ENCODE measurements at places on chromosomes 7 and 10.

GRCh38 chr7:157488966-157489365 is 152.2 kb downstream of the DNAJB6 start:
- DNase-seq, result no peak

DNA sequence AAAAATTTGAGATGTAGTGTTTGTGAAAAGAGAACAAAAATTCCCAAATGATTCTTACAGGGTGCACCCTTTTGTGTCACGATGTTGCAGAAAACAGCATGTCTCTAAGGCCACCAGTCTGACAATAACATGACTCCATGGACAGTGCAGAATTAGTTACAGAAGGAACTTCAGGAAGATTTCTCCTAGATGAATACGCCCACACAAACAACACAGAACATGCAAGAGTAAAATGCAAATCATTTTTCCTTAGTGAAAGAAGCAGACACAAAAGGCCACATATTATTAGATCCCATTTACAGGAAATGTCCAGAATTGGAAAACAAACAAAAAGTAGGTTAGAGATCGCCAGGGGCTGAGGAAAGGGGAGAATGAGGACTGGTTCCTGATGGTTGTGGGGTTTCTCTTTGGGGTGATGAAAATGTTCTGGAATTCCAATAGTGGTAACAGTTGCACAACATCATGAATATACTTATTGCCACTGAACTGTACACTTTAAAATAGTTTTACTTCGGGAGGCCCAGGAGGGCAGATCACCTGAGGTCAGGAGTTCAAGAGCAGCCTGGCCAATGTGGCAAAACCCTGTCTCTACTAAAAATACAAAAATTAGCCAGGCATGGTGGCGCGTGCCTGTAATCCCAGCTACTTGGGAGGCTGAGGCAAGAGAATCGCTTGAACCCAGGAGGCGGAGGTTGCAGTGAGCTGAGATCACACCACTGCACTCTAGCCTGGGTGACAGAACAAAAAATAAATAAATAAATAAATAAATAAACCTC is 10.2 kb downstream of the ZC3HAV1 start:
- no peak for DNase-seq

DNA sequence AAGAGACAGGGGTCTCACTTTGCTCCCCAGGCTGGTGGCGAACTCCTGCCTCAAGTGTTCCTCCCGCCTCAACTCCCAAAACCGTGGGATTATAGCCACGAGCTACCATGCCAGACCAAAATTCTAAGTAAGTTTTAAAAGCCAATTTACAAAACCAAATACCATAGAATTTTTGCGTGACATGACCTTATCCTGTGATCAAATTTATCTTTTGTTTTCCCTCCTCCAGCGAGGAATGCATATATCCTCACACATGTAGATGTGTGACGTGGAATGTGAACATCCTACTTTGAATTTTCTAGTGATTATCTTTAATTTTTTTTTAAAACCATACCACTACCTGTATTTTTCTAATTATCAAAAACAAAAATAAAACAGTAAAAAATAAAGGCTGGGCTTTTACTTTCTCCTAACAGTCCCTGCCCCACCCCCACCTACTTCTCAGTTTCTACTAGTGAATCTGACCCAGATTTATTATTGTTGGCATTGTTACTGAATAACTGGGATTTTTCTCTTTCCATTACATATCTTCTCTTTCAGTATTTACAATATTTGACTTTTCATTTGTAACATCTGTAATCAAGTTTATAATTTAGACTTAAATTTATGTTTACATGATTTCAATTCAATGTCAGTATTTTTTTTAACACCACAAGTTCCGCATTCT is 26.0 kb downstream of the CYTH3 start:
- no peak for DNase-seq

GRCh38 chr7:108094933-108095710 is 35.0 kb downstream of the LAMB4 start:
- peak; percentile 14 for DNase-seq

- peak; percentile 29 for DNase-seq
Measured at GRCh38 chr10:68301790-68302502, 29.9 kb upstream of the HNRNPH3 start.

DNA sequence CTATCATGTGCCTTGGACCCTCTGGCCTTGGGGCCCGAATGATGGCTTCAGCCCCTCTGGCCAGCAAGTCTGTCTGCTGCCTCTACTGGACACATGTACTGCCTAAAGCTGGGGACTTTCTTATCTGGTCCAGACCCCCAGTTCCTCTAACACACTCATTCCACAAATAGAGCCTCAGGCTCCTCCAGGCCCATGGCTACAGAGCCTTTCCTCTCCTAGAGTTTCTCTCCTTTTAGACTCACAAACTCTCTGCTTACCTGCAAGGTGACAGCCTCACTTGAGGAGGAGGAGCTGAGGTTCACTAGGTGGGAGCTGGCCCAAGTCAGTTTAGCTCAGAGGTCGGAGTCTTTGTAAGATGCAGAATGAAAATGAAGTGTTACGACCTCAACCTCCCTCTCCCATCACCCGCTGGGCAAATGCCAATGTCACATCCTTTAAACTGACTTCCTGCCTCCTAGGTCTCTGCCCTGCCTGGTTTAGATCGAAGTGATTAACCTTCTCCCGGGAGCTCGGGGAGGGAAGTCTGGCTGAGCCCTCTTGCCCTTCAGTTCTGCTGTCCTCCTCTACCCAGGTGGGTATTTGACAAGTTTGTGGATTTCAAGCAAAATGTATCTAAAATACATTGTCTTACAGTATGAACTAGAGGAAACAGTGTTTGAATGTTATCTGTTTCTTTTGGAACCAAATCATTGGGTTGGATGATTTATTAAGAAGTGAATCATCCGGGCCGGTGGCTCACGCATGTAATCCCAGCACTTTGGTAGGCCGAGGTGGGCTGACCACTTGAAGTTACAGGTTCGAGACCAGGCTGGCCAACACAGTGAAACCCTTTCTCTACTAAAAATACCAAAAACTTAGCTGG is 71.9 kb upstream of the TNS3 start:
- no peak for DNase-seq

DNA sequence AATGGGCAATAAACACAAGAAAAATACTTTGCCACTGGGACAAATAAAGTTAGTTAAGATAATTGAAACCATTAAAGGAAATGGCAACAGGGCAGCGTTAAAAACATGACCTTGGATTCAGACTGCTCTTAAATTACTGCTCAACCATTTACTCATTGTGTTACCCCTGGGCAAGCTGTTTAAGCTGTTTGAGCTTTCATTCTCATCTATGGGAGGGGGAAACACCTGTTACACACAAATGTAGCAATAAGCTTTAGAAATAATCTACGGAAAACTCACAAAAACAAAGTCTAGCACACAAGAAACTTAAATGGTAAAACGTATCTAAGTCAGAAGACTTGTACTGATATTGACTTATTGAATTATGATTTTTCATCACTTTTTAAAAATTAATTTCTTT is 137.1 kb downstream of the KMT2E start:
- peak; percentile 12 for DNase-seq

DNA sequence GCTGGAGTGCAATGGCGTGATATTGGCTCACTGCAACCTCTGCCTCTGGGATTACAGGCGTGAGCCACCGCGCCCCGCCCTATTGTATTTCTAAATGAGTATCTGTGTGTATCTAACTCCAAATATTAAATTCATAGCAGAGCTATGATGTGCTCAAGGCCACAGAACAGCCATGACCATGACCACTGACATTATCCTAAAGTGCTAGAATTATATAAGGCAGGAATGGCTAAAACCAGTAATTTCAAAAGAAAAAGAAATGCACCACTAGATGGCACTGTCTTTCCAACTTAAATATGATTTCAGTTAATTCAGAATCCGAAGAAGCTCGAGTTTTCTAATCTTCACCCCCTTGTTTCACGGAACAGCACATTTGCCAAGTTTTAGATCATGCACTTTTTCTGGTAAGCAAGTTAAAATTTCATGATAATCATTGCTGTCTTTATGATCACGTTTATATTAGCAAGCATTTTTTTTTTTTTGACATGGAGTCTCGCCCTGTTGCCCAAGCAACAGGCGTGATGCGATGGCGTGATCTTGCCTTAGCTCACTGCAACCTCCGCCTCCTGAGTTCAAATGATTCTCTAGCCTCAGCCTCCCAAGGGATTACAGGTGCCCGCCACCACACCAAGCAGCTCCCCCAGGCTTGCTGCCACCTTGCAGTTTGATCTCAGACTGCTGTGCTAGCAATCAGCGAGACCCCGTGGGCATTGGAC is 65.3 kb downstream of the OR13A1 start:
- DNase-seq, result peak; percentile 52

GRCh38 chr10:45454859-45455258 is 80.8 kb downstream of the ALOX5 start:
- DNase-seq, result no peak

DNA sequence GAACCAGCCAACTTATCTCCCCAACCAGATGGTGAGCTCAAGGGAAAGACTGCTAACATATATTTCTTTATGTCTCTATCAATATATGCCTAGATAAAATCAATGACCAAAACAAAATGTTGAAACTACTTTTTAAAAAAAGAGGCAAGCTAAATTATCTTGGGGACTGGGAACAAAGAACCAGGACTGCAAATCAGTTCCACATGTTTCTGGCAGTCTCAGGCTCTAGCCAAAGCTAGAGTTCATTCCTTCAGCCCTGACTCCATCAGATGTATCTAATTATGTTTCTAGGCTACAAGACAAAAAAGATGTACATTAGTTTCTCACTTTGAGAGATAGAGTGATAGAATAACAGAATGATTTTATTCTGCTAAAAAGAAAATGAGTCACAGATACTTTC is 1290.3 kb upstream of the SORCS1 start:
- no peak for DNase-seq

GRCh38 chr7:105315357-105315756 is 73.4 kb downstream of the SRPK2 start:
- DNase-seq, result no peak

GRCh38 chr10:19654576-19654975 is 161.7 kb upstream of the PLXDC2 start:
- DNase-seq, result no peak

- no peak for DNase-seq
Measured at GRCh38 chr10:46329690-46330016, 42.9 kb downstream of the ANTXRL start.

DNA sequence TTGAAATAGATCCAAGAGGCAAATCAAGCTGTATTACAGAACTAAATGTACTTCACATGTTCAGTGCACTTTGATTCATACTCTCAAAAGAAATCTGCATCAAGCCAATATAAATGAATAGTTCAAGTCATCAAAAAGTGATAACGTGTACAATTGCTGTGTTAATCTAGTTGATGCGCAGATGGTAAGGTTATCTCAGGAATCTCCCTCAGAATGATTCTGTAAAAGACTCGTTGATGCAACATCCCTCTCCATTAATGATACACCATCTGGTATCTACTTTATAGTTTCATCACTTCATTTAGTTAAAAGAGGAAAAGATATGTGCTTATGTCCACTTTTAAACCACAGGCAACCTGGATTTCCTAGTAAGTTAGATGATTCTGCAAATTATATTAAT is 200.6 kb downstream of the CHCHD3 start:
- DNase-seq, result no peak

- no peak for DNase-seq
Measured at GRCh38 chr10:48883701-48884100, 55.9 kb downstream of the LRRC18 start.

GRCh38 chr10:70142555-70142954 is 3.9 kb downstream of the TYSND1 start:
- DNase-seq, result no peak

GRCh38 chr7:15801041-15801440 is 114.6 kb upstream of the MEOX2 start:
- DNase-seq, result no peak

DNA sequence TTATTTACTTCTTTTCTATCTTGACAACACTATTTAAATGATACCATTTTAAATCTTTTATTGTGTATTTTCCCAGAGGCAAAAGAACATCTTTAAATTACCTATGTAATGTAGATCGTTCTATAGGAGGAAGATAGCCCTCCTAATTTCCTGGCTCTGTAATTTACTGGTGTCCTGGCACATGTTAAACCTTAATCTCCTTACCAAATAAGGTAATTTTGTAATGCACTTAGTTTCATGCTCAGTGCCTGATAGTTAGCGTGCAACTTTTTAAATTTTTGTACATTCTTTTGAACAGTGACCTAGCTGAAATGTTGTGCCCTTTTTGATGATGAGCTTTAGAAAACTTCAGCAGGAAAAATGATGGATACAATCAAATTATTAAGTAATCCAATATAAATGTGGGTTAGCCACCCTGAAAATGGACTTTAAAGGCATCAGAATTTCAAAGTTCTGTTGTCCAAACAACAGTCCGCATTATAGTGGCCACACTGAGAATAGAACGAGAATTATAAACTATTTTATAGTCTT is 81.4 kb downstream of the ABCB5 start:
- DNase-seq, result no peak

GRCh38 chr10:120850911-120851865 is at the start of gene WDR11:
TSS of gene WDR11 (plus strand) at chr10:120851362. CDS start at chr10:120851421, 59 bp downstream.
- peak; percentile 95 for DNase-seq

DNA sequence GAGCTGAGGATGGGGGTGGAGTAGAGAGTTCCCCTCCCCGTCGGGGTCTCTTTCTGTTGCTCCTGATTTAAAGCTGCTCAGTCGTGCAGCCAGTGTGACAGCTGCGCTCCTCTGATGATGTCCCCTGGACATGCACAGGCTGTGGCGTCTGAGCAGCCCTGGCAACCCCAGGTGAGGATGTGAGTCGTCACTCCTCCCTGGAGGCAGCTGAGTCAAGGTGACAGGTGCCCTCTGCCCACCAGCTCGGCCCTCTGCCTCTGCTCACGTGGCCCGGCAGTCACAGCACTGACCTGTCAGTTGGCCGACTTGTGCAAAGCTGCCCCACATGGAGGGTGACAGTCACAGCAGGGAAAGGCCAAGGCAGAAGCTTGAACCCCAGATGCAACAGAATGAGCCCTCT is 33.9 kb downstream of the ANXA8 start:
- peak; percentile 14 for DNase-seq

GRCh38 chr7:95476904-95477594 is 8.7 kb upstream of the ASB4 start:
- peak; percentile 80 for DNase-seq

- no peak for DNase-seq
Measured at GRCh38 chr10:101071267-101071884, 9.6 kb downstream of the KAZALD1 start.

DNA sequence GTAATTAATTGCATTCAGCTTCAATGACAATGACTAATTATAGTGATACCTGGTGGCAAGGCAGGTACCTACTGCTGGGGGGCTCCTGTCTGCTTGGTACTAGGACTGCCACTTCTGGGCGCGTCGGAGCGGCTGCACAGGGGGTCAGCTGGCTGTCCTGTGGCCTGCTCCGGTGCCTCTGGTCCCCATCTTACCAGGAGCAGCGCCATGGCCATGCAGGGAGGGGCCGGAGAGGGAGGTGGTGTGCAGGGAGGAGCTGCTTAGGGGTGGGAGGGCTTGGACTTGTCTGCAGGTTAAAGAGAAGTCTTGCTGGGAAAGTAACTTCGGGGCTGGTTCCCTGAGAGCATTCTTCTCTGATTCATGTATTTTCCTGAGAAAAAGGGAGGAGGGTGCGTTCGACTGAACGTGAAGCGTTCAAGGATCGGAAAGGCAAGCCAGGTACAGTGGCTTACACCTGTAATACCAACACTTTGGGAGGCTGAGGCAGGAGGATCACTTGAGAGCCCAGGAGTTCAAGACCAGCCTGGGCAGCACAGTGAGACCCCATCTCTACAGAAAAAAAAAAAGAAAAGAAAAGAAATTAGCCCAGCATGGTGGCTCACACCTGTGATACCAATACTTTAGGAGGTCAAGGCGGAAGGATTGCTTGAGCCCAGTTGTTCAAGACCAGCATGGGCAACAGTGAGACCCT is 15.4 kb downstream of the CUX1 start:
- DNase-seq, result peak; percentile 15
